ENCODE measurements at places on chromosomes 1 and 21. TPM values are rescaled to one million over a fixed set of nuclear protein-coding genes. Genes with fewer than 3 reads are reported as not detected.

TNFRSF18 gene
- not detected for total RNA-seq

KRTAP27-1 gene
- not detected for total RNA-seq

CFAP45 gene
- not detected for total RNA-seq

PADI4 gene
- not detected for total RNA-seq

PCP4 gene
- total RNA-seq = not detected

CYP2J2 gene
- total RNA-seq = 4.5 TPM

TENT5C gene
- total RNA-seq = not detected

LHX8 gene
- not detected for total RNA-seq

ACTA1 gene
- total RNA-seq = not detected

S100A7 gene
- total RNA-seq = not detected

NPL gene
- 0.14 TPM for total RNA-seq

GPR37L1 gene
- not detected for total RNA-seq

CASQ2 gene
- not detected for total RNA-seq

LMX1A gene
- not detected for total RNA-seq

RORC gene
- 0.24 TPM for total RNA-seq

NECTIN4 gene
- 0.88 TPM for total RNA-seq

SLC5A9 gene
- total RNA-seq = not detected

VWA1 gene
- 37.5 TPM for total RNA-seq

TSACC gene
- not detected for total RNA-seq

LRRC53 gene
- not detected for total RNA-seq

All from Caki2 (cell line).